ENCODE measurements at places on chromosomes 5 and 9.

GRCh38 chr5:151956725-151957124 is 32.1 kb upstream of the GLRA1 start:
- DNase-seq, result no peak

DNA sequence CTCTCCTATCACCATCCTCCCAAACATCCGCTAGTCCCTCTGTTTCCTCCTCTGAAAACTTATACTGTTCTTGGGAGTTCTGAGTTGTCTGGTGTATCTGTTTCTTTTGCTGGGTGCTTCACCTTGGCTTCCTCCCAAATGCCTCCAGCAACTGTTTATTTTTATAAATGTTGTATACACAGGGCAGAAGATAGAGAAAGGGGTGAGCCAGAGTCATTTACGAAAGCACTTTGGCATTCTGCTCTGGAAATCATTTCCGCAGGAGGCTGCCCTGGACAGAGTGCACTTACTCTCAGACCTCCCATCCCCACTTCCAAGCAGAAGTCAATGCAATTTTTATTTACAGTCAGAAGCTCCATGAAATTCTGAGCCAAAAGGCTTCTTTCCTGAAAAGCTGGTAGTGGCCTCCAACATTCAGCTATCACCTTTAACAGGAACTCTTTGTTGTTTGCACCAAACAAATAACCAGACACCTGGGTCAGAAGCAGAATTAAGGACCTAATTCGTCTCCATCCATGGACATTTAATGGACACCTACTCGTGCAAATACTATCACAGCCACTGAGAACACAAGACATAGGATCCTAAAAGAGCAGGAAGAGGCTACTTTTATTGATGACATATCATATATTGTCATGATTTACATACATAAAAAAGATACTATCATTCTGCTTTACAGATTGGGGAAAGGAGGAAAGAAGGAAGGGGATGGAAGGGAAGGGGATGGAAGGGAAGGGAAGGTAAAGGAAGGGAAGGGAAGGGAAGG is 229.5 kb upstream of the PAPPA start:
- peak; percentile 97 for DNase-seq

DNA sequence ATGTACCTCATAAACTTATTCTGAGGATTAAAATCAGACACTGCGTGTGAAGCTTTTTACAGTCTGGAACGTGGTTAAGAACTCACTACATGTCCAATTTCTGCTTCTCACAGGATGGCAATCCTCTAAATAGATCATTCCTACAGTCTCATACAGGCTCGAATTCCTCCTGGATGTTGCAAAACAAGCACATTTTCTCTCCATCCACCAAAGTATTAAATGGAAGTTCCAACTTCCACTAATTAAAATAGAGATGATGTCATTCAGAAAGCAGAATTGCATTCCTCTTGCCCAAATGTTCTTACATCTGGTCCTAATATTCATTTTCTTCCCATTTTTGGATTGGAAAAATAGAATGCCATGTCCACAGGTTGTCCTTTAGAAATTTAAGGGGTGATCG is 145.5 kb upstream of the PCA3 start:
- DNase-seq, result no peak

GRCh38 chr5:56801256-56801655 is 14.1 kb upstream of the MAP3K1 start:
- DNase-seq, result no peak

DNA sequence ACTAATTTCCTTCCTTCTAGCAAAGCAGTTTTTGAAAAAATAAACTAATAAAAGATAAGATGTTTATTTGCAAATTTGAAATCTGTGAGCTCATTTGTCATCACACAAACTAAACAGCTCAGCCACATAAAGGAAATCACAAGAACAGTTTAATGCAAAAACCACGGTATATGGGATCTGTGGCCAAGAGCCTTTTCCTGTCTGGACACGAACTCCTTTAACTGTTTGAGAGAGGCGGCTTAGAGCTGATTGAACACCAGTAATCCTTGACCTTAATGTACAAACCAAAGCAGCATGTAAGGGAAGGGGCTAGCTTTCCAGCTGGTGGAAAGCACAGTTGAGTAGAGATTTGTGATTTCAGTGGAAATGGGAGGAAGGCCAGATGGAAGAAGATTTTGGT is 66.3 kb upstream of the SPINK5 start:
- DNase-seq, result no peak

DNA sequence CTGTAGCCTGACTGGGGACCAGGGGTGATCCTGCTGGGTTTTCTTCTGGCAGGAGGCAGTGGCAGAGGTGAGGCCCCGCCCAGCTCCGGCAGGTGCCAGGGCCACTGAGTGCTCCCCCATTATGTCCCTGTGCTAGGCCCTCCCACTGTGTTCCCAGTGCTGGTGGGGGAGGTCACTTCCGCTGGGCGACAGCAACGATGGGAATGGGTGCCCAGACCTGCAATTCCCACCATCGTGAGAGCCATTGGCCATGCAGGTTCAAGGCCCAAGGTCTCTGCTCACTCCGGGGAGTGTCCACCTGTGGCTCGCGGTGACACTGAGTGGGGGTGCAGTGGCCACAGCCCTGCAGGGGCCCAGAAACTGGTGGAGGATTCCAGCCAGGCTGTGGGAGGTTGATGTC is 98.6 kb downstream of the RXRA start:
- no peak for DNase-seq

DNA sequence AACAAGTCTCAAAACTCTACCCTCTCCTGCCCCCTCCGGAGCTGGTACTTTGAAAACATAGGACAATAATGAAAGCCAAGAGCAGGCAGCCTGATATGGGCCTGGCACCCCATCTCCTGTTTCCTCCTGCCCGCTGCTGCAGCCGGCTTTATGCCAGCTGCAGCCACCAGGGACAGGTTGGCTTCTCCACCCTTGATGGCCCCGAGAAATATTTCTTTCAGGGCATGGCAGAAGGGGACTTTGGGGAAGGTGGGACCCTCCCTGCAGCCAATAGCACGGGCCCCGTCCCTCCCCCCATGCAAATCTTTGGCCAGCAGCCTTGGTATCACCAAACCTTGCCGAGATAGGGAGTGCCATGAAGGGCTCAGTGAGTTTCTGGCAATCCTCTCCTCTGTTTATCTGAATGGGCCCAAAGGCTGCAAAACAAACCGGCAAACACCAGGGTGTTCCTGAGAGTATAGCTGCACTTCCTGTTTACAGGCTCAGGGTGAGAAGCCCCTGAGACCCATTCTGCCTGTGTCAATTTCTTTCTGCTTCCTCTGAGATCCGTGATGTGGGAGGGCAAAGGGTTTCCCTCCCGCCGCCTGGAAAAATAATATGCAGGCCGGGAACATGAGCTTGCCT is 73.4 kb upstream of the BOD1 start:
- no peak for DNase-seq

DNA sequence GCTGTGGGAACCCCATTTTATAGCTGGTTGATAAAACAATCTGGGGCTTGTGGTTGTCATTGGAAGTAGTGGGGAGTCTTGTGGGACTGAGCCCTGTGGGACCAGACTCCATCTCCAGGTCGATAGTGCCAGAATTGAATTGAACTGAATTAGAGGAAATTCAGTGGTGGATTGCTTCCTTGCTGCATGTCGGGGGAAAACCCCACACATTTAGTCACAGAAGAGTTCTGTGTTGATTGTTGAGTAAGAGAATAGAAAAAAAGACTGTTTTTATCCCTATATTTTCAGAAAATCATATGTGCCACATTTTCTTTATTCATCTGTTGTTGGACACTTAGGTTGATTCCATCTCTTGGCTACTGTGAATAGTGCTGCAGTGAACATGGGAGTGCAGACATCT is 209.7 kb downstream of the ARHGEF28 start:
- no peak for DNase-seq

GRCh38 chr5:73856997-73857396 is 231.0 kb downstream of the ARHGEF28 start:
- DNase-seq, result no peak

DNA sequence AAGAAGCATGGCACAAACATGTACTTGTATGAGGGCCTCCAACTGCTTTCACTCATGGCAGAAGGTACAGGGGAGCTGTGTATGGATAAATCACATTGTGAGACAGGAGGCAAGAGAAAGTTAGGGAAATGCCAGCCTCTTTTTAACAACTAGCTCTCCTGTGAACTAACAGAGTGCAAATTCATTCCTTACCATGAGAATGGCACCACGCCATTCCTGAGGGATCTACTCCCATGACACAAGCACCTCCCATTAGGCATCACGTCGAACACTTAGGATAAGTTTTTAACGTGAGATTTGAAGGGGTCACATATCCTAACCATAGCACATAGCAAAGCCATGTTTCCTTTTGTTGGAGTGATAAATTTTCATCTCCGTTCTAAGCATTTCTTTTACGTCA is 747.2 kb upstream of the CHD1 start:
- DNase-seq, result no peak

- DNase-seq, result no peak
These were observed 22.7 kb downstream of the ANXA2R start for GRCh38 chr5:43017428-43017815.

- no peak for DNase-seq
These were observed 15.0 kb downstream of the FBXO38 start for GRCh38 chr5:148398698-148399121.

DNA sequence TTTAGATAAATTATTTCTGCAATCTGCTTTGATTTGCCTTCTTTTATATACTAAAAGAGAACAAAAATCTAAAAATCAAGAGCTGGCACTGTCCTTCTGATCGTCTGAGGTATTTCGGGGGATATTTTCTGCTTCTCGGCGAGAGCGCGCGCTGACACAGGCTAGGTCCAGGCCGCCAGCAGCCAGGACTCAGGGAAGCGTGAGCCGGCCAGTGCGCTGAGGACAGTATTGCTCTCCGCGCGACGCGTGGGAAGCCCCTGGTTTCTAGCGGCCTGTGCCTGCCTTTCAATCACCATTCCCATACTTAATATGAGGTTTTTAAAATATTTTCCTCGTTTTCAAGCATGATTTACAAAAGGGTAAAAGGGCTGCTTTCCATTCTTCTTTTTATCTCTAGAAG is 307.3 kb upstream of the IRX1 start:
- DNase-seq, result no peak

DNA sequence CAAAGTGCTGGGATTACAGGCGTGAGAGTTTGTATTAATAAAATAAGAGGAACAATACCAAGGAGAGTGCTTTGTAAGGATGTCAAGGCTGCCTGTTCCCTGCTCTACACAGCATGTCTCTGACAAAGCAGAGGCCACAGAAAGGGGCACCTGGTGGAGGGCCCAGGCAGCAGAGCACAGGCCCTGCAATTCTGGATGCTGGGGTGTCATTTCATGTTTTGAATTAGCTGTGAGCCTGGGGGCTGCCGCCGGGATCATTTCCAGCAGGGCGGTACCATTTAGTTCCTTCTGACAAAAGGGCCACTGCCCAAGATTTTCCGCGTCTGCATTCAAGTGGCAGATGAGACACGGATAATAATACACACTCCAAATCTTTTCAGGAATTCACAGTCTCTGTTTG is 396.9 kb downstream of the GADD45G start:
- DNase-seq, result no peak

DNA sequence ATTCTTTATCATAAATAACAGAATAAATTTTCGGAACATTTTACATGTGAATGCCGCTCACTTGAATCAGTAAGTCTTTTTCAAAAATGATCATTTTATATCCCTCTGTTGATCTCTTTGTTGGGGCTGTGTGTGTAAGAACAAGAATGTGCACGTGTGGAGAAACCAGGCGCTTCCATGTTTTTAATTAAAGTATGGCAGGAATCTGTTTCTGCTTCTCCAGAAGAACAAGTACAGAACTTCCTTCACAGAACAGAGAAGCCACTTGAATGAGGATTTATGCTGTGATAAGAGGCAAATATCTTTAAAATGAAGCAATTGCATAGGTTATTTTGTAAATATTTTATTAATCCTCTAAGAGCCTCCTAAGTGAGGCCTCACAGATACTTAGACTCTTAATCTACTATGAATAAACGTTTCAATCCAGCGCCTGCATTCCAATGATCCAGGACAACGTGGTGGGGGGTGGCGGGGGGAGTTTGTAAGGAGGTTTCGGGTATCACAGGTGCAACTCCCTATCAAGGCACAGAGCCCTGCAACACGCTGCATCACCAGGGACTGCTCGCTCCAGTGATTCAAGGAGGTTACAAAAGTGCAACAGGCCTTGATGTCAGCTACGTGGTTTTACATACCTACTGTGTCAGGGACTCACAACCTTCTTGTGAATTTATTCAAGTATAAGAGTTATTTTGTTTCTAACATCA is 409.2 kb downstream of the BNC2 start:
- no peak for DNase-seq

GRCh38 chr5:80369521-80369920 is 38.3 kb upstream of the ZFYVE16 start:
- DNase-seq, result no peak

DNA sequence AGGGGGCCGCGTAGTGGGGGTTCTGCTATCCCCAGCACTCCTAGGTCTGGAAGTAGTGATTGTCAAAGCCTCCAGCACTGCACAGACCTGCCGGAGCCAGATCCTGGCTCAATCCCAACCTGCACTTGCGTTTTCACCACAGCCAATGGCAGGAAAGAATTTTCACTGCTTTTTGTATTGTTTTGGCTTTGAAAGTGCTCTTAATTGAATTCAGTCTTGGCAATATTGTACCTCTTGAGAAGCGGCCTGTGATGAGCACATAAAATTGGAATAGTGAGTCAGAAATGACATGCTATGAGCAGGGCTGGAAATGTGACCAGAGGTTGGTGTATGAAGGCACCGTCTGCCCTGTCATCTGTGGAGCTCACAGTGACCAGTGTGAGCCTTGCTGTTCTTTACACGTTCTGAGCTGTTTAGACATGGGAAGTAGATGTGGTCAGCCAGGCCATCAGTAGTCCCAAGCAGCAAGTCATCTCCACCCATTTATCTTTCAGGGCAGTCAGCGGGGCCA is 41.5 kb downstream of the SECISBP2 start:
- DNase-seq, result no peak

GRCh38 chr9:95499847-95500246 is 16.9 kb downstream of the PTCH1 start:
- DNase-seq, result no peak

DNA sequence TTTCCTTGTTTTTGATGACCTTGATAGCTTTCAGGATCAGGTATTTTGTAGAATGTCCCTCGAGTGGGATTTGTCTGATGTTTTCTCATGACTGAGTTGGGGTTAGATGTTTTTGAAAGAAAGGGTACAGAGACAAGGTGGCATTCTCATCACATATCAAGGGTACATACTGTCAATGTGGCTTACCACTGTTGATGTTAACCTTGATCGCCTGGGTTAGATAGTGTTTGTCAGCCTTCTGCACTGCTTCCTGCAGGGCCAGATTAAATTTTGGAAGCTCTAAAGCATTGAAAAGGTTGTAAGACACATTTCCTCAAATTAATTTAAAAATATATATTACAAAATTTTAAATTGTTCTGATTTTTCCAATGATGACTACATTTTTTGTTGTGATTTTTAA is 287.4 kb upstream of the ACTBL2 start:
- no peak for DNase-seq
